ENCODE measurements at places on chromosomes 2 and 18.
A peak's percentile ranks its signal among the peaks of the same experiment; 100 is the strongest.

DNA sequence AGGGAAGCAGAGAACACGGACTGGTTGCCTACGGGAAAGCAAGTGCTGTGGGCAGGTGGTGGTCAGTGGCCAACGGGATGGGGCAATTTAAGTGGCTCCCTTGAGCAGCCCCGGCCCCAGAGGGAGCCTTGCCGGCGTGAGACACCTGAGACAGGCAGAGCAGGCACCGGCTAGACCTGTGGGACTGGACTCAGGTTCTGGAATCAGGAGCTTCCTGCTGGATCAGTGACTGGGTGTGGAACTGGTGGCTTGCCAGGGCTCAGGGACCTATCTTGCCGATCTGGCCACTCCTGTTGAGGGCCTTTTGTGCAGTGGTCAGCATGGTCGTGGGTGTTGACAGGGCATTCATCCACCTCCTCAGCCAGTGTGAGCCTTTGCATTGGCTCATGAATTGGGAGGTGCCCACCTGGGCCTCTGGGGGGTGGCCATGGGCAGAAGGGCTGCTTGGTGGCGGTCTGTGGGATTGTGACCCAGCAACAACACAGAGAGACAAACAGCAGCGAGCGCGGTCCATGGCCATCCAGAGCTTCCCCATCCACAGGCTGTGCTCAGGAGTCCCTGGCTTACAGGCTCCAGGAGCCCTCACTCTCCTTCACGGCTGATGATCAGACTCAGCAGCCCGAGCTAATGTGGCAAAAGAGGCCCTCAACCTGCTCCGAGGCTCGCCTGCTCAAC lies 85.4 kb upstream of the ZNF516 start:
- DNase-seq, result no peak

GRCh38 chr18:57273194-57273593 lies 79.2 kb upstream of the ST8SIA3 start:
- no peak for DNase-seq

DNA sequence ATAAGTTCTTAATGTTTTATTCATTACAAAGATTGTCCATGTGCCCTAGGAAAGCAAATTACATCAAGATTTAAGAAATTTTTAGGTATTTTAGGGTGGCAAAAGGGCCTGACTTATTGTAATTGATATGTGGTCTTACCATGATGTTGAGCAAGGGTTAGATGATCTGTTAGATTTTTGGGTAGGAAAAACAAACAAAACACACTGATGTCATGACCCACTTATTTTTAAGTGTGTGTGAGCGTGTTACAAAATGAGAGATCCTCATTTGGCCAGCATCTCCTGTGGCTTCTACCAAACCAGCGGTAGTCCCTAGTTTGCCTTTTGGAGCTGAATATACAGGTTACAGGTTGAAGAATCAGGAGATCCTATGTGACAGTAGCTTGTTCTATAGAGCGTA lies 89.8 kb upstream of the ITGB6 start:
- DNase-seq, result no peak

DNA sequence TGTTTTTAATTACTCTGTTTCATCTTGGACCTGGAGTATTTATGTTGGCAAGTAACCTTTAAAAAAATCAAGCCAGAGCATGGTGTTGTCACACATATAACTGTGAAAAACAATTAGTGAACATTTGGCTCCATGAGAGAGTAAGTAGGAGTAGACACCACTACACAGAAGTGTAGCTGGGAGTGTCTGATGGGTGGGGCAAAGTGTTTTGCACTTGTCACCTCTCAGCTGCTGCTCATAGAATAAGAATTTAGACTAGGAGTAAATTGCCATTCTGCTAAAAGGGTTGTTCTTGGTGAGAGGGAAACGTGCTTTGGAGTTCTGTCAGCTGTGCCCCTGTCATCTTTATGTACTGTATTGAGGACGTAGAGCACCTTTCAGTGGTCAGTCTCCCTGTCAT lies 114.5 kb downstream of the TTC27 start:
- DNase-seq, result no peak

DNA sequence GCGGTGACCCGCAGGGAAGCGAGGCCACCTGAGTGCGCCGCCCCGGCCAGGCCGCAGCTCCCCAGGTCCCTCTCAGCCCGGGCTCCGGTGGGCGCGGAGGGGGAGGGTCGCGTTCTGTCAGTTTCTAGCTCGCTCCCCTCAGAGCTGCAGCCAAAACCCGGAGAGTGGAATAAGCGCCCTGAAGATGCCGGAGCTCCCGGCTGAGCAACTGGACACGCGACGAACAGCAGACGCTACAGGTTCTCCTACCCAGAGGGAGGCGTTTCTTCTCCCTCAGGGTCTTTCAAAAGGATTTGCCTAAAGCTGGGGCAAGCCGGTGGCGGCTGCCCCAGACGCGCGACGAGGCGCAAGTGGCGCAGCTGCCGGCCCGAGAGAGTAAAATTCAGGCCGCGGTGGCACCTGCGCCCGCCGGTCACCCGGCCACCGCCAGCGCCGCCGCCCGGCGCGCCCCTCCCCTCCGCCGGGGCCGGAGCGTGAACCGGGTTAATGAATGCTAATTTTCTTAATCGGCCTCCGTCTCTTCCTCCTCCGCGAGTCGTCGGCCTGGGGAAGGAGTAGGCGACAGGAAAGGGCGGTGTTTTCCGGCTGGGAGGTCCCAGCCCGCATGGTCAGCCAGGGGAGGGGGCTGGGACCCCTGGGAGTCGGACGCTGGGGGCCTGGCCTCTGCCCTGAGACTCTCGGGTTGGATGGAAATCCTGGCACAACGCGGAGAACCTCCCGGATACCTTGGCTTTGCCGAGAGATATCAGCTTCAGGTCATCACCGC lies 845 bp upstream of the CDC42EP3 start:
- DNase-seq, result peak; percentile 91

DNA sequence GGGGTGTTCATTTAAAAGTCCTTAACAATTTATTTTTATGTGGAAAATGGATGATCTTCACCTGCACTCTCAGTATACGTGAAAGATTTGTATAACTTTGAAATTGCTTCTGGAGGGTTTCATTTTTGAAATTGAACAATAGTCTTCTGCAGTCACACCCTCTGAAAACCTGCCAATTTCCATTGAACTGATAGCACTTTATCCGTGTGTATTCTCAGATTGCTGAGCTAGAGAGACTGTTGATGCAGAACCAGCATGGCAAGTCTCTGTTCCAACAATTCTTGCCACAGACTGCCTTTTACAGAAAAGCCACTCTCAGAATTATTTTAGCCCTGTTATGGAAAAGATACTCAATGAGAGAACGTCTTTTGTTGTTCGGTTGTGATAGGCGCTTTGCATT lies 6.6 kb upstream of the GULP1 start:
- no peak for DNase-seq

DNA sequence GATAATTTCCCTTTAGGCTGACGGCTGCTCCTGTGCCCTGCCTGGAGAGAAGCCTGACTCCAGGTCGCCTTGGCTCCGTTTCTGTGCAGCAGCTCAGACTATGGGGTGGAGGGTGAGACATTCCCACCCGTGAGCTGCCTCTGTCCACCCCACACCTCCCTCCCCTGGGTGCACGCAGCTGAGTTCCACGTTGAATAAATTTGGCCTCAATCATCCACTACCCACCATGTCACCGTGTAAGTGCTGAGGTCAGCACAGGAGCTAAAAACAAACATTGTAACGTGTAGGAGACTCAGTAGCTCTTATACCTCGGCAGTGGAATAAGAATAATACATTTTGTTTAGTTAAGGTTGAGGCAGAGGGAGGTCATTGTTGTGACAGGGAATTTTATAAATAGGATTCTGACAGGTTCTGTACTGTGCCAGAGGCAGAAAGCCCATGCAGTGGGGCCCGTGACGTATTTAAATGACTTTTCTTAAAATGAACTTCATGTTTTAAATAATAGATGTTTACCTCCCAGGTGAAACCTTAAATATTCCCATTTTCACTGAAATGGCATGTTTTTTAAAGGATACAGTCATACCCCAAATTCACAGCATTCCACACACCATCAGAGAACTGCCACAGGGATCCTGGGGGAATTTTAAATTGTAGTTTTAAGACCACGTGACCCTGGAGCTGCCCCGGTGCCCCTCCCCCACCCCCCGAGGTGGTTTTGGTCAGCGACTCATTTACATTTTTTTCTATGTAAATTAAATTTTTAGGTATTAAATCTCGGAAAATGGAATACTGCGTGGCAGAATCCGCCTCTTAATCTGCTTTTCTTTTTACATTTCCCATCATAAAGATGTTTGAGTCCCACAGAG lies 50.2 kb downstream of the NFATC1 start:
- no peak for DNase-seq

DNA sequence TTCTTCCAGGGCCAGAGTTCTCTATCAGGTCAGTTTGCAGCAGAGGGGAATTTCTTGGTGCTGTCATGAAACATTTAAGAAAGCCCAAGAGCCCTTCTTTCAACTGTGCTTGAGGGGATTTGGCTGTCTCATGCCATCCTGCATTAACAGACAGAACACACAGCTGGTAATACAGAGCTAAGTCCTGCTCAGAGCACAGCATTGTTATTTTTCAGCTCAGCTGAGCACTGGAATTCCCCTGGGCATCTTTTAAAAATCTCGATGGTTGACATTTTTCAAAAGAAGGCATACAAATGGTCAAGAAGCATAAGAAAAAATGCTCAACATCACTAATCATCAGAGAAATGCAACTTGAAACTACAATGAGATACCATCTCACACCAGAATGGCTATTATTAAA lies 14.9 kb upstream of the IL1R2 start:
- no peak for DNase-seq

DNA sequence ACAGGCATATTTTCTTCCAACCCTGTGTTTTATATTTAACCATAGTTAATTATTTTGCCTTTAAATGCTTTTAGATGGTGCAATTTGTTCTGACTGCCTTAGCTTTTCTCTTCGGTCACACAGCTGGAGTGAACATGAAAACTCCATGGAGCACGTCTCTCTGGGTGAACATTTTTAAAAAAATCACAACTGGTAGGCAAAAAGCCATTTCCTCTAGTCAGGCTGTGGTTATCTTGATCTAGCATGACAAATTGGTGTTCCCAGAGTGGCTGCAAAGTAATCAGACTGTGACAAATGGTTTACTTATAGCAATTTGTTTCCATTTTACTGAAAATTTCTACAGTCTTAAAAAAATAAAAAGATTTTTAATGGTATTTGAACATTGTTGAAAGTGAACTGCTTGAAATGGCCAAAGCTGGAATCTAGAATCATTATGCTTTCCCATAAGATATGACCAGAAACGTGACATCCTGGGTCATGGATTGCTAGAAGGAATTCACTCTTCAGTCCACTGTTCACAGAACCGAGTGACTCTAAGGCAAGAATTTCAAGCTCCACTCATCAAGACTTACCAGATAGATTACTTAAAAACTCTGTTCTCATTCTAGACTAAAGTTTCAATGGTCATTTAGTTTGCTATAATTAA lies 703.6 kb downstream of the CPS1 start:
- DNase-seq, result no peak

GRCh38 chr18:12455496-12455895 lies 47.8 kb downstream of the PRELID3A start:
- DNase-seq, result peak; percentile 40
